ENCODE measurements at places on chromosomes 3 and 15. TPM values are rescaled to one million over a fixed set of nuclear protein-coding genes. Genes with fewer than 3 reads are reported as not detected.

SEMA4B gene
- 17.2 TPM for total RNA-seq

FETUB gene
- not detected for total RNA-seq

MESP2 gene
- total RNA-seq, result 0.30 TPM

DUOXA2 gene
- not detected for total RNA-seq

GTPBP8 gene
- 41.1 TPM for total RNA-seq

ZNF620 gene
- 0.92 TPM for total RNA-seq

PRR20G gene
- total RNA-seq, result not detected

UBL7 gene
- 24.9 TPM for total RNA-seq

COL8A1 gene
- 197 TPM for total RNA-seq

CPA3 gene
- not detected for total RNA-seq

ISLR2 gene
- 0.60 TPM for total RNA-seq

TM2D3 gene
- total RNA-seq, result 30.1 TPM

GPR149 gene
- total RNA-seq, result not detected

PLSCR5 gene
- total RNA-seq, result not detected

CPNE9 gene
- total RNA-seq, result not detected

RTP4 gene
- total RNA-seq, result not detected

Measured in smooth muscle cell of the umbilical artery (primary cell).